ENCODE measurements at places on chromosomes 4 and X. TPM values are rescaled to one million over a fixed set of nuclear protein-coding genes. Genes with fewer than 3 reads are reported as not detected.

NAT8L gene
- total RNA-seq = 0.56 TPM

USP51 gene
- total RNA-seq = 2.0 TPM

PPEF2 gene
- not detected for total RNA-seq

DNA sequence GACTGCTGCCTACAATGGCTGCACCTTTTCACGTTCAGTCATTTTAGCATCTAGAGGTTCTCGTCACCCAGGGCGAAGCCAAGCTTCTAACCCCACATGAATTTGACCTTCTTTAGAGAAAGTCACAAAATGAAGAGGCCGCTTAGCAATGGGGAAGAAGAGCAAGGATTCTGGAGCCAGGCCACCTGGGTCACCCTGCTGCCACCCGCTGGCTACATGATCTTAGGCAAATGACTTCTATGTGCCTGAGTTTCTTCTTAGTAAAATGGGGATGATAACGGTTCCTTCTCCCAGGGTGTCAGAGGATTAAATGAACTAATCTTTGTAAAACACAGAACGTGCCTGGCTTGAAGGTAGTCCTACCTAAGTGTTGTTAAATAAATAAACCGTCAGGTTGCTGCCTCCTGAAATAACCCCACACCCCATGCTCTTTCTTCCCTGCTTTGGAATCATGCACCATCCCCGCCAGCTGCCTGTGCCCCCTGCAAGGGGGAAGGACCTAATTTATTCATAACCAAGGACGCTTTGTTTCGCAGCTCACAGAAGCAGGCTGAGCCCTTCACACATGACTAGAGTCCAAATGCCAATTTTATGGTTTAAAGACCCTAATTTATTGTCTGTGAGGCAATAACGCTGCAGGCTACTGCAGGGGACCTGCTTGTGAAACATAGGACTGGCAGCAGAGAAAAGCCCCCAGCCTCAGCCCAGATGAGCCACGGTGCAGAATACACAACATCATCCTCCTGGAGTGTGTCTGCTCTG lies 28.6 kb upstream of the NSG1 start:
- no peak overlapping the region for H3K4me3 ChIP-seq
- H3K27ac ChIP-seq = no peak overlapping the region
- DNase-seq = no peak
- H3K36me3 ChIP-seq = no peaks in the 10 kb centered on the region
- no peaks in the 10 kb centered on the region for H3K27me3 ChIP-seq
- H3K4me1 ChIP-seq = peaks cover 4% of the 10 kb centered on the region

DNA sequence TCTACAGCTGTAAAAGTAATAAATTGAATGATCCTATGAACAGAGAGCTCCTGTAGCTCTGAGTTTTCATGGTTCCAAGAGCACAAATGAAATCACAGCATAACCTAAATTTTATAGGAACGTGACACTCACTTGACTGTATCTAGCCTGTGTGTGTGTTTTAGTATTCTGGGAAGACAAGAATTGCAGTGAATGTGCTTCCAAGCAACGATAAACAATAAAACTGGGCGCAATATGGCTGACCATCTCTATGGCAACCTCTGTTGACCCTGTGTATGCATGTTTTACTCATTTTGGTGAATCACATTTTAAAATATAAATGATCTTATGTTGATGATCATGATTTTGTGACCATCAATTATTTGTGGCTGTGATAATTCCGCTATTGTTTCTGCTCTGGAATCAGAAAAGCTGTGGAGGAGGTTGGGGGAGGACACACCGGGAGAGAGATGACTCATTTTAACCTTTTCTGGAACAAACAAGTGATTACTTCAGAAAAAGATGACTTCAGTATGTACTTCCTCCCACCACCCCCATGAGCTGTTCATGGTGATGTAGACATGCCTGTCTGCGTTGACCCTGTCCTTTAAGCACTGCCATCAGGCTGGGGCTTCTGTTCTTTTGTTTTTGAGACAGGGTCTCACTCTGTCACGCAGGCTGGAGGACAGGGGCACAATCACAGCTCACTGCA lies 31.8 kb downstream of the USP11 start:
- DNase-seq = no peak
- peaks cover 2% of the 10 kb centered on the region for H3K4me1 ChIP-seq
- H3K27me3 ChIP-seq = no peaks in the 10 kb centered on the region
- H3K27ac ChIP-seq = no peak overlapping the region
- H3K4me3 ChIP-seq = no peak overlapping the region

DNA sequence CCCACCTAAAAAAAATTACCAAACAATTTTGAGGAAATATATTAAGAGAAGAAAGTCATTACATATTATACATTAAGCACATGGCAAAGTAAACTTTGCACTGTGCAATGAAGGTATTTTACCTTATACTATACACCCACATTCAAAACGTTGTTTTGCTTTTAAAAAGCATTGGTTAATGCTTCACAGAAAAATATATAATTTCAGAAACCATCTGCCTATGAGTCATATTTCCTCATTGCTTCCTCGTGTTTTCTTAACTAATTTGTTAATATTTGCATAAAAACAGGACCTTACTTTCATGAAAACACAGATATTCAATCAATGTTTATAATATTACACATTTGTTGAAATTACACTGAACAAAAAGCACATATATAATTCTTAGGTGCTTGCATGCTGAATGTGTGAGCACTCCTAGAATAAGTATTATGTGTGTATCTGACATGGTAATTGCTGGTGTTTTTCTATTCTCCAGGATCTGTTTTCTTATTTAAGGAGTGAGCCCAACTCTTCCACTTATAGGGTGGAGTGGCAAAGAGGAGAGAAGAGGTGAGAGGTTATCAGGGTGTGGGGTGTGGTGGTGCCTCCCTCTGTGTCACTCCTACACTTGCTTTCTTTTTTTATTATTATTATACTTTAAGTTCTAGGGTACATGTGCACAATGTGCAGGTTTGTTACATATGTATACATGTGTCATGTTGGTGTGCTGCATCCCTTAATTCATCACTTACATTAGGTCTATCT lies 95.1 kb upstream of the IQCM start:
- H3K4me1 ChIP-seq = no peaks in the 10 kb centered on the region
- DNase-seq = no peak
- peaks cover 9% of the 10 kb centered on the region for H3K27me3 ChIP-seq

- H3K27ac ChIP-seq = no peak overlapping the region
- no peak overlapping the region for H3K4me3 ChIP-seq
- no peak for DNase-seq
- H3K36me3 ChIP-seq = no peaks in the 10 kb centered on the region
- H3K27me3 ChIP-seq = no peaks in the 10 kb centered on the region
These were observed 12.1 kb upstream of the TAPT1 start for GRCh38 chr4:16238327-16238726.

- H3K4me3 ChIP-seq = no peak overlapping the region
- H3K27ac ChIP-seq = no peak overlapping the region
- H3K27me3 ChIP-seq = no peaks in the 10 kb centered on the region
- H3K36me3 ChIP-seq = no peaks in the 10 kb centered on the region
- H3K4me1 ChIP-seq = no peaks in the 10 kb centered on the region
These were observed 131.4 kb downstream of the TRAM1L1 start for GRCh38 chr4:116953947-116954346.

- H3K36me3 ChIP-seq = peaks cover 11% of the 10 kb centered on the region
- H3K27me3 ChIP-seq = no peaks in the 10 kb centered on the region
- DNase-seq = peak; percentile 22
- H3K4me3 ChIP-seq = no peak overlapping the region
- no peak overlapping the region for H3K27ac ChIP-seq
- peaks cover 10% of the 10 kb centered on the region for H3K4me1 ChIP-seq
These were observed 42.2 kb downstream of the SH2D1A start for GRCh38 chrX:124388562-124388961.

DNA sequence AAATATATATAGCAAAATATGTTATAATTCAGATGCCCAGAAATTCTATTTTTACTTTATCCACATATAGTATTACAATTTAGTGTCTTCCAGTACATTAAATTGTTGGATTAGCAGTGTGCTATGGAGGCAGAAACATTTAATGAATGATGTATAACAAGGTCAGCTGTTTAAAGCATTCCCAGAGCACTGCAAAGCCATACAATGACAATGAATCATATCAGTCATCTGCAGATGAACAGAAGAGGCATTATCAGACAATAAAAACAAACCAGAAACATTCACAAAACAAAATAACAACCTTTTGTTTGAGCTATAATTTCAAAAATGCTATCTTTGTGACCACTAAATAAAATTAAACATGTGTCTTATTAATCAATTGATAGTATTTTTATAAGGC lies 524.2 kb downstream of the FAT4 start:
- H3K27me3 ChIP-seq = no peaks in the 10 kb centered on the region
- no peak for DNase-seq
- no peaks in the 10 kb centered on the region for H3K4me1 ChIP-seq
- no peak overlapping the region for H3K4me3 ChIP-seq
- no peak overlapping the region for H3K27ac ChIP-seq
- H3K36me3 ChIP-seq = no peaks in the 10 kb centered on the region

GRCh38 chr4:44159991-44160390 lies 288.6 kb downstream of the KCTD8 start:
- no peaks in the 10 kb centered on the region for H3K27me3 ChIP-seq
- no peak overlapping the region for H3K27ac ChIP-seq
- no peaks in the 10 kb centered on the region for H3K36me3 ChIP-seq
- no peaks in the 10 kb centered on the region for H3K4me1 ChIP-seq
